ENCODE measurements at places on chromosomes 2 and 18.

GRCh38 chr2:238169708-238170251 is 11.0 kb downstream of the ERFE start:
- DNase-seq: no peak

DNA sequence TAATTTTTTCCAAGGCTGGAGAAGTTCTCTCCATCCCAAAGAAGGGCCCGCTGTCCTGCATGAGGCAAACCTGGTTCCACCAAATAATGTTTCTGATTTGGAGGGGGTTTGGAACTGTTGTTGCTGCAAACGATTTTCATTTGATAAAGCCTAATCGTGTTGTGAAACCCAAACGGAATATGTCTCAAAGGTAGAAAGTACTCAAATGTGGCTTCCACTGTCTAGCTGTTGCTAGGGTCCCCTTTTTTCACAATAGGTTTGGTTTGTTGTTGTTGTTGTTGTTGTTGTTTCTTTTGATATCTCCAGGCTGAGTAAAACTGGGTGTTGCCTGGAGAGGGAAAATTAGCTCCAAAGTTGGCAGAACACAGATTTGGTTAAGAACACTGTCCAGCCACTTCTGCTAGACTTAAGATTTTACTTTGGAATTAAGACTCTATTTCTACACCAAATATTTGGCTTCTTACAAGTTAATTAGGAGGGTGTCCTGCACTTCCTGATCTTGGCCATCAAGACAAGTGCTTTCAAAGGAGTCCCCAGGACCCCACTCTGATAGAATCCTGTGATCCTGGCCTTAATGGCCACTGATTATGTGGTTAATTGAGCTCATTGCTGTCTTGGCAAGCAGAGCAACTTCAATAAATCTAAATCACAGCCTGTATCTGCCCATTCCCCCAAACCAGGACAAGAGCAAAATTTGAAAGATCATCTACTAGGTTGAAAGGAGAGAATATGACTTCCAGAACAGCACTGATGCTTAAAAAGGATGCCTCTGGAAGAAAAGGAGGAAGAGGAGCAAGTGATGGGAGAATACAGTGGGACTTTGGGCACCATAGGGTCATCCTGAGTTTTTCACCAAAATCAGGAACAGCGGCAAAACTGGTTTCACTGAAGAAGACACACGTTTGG is 3.3 kb upstream of the HOXD13 start:
- no peak for DNase-seq

- no peak for DNase-seq
Measured at GRCh38 chr18:54702686-54703085, 111.6 kb downstream of the DYNAP start.

DNA sequence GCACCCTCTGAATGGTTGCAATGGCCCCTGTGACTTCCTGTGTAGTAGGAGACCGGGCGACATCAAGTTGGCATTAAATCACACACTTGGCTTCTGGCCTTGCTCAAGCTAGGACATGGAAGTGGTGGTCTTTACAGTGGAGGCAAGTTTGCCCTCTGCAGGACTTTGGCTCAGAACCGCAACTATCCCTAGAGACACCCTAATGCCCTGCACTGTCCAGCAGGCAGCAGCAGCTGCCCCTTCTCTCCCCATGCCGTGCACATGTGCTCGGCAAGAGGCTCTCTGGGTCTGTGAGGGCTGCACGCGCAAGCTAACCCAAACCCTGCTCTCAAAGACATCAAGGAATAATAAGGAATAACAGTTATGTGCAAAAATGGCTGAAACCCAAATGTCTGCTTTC is 106.5 kb downstream of the COL6A3 start:
- DNase-seq: no peak

GRCh38 chr18:64777556-64777955 is 628.7 kb upstream of the LINC00305 start:
- no peak for DNase-seq

DNA sequence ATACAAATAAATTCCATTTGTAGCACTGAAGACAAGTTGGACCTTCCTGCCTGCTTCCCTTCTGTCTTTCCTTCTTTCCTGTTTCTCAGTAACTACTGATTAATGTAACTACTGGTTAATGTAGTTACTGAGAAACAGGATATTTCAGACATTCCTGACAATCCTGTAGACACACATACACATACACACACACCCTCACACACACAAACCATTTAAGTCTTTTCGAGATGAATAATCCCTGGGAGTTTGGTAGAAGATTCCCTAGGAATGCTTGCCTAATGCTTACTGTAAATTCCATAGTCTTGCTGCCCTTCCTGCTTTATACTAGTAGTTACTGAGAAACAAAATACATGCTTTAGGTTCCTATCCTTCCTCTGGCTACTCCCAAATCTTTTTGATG is 83.9 kb downstream of the PIK3C3 start:
- no peak for DNase-seq

DNA sequence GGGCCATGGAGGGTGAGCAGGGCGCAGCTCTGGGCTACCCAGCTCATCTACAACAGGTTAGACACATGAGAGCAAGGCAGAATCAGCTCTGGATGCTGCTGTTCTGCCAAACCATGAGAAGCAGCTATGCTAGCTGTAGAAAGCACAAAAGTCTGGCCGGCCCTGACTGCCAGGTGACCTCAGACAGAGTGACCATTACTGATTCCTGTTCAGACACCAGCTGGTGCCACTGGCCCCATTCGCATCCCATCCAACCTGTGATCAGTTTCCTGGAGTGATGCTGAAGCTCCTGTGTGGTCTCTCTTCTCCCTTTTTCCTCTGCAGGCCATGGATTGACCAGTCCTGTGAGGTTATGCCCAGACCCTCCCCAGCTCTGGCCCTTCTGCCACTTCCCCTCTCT is 14.3 kb downstream of the RBMS1 start:
- DNase-seq: no peak

DNA sequence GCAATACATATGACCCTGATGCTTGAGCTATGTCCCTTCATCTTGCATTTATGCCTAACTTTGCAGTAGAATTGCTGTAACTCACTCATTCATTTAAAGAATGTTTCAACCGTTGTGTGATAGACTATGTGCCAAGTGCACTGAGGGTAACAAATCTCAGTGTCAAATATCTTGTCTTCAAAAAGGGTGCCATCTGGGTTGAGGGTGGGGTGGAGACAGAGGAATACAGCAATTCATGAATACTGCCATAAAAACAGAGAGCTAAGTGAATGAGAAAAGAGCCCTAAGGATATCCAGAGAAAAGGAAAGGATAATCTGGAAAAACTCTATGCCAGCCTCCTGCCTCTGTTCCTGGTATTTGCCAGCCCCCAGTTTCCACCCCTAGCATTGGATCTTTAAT is 1534.4 kb upstream of the PIK3C3 start:
- DNase-seq: no peak

DNA sequence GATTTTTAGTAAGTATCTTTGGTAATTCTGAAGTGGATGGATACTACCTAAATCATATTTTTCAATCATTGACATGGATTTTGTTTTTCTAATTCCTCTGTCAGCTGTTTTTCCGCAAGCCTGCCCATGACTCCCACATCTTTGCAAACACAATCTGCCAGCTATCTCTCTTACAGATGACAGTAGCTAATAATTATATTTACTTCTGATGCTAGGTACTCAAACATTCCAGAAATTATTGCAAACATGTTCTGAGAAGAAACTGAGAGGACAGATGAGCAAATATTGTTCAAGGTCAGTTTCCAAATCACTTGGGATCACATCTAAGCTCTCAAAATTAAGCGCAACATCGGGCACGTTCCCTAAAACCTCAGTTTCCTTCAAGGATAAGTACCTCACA is 270.0 kb upstream of the CDH19 start:
- DNase-seq: no peak

GRCh38 chr18:54558609-54559585 is 32.1 kb upstream of the DYNAP start:
- peak; percentile 17 for DNase-seq

DNA sequence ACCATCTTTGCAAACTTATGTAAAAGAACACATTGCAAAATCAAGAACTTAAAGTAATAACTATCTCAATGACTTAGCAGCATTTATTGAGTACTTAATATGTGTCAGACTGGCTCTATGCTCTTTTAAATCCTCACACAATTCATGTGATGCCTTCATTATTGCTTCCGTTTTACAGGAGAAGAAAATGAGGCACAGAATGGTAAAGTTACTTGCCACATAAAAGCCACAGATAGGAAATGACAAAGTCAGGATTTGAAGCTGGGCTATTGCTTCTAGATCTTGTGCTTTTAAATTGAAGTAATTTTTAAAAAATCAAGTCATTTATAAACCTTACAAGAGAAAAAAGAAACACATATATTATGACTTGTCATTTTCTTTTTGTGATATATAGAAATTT is 174.2 kb downstream of the WDR7 start:
- no peak for DNase-seq

- DNase-seq: no peak
Measured at GRCh38 chr2:188813315-188813714, 160.9 kb upstream of the COL3A1 start.

DNA sequence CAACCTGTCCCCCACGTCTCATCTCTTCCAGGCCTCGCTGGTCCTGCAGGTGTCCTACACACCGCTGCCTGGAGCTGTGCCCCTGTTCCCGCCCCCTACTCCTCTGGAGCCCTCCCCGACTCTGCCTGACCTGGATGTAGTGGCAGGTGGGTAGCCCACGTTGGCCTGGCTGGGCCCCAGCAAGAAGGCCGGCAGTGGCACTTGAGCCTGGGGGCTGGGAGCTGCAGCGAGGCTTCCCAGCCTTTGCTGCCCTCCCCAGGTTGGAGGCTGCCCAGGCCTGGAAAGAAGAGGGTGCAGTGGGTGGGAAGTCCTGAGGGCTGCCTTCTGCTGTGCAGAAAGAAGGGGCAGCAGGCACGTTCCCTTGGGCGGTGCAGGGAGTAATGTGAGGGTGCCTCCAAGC is 58.4 kb downstream of the DYSF start:
- no peak for DNase-seq

DNA sequence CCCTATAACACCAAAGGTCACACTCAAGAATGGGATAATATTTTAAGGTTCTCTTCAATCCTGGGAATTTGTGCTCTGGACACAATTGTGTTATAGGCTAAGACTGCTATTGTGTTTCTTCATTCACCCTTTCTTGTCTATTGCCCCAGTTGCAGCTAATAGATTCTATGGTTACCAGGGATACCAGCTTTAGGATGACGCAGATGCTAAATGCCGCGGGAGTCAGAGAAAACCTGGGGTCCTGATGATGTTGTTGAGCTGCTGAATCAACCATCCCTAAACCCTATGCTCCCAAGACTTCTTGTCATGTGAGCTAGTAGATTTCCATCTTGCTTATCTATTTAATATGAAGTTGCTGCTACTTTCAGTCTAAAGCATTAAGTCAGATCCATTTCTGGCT is 5.4 kb downstream of the CRYGD start:
- DNase-seq: no peak

- DNase-seq: no peak
Measured at GRCh38 chr2:146189541-146189940, 1655.3 kb upstream of the ACVR2A start.
